GM06990 (cell line): ENCODE measurements at places on chromosomes 12 and 14.
A peak's percentile ranks its signal among the peaks of the same experiment; 100 is the strongest.

DNA sequence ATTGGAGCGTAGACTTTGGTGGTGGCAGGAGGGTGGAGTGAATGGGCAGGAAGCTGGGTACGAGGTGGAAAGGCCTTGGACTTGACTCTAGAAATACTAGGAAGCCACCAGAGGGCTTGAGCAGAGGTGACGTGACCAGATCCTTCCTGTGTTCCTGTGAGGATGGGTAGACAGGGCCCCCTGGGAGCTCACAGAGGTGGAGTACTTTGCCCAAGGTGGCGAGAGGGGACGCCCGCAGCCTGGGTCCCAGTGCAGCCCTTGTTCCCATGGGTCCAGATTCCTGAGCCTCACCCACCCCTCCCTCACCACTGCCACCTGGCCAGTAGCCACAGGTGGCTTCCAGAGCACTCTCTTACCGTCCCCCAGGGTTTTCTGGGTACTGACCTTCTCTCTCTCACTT is 89.8 kb downstream of the KIF26A start:
- no peak for DNase-seq

DNA sequence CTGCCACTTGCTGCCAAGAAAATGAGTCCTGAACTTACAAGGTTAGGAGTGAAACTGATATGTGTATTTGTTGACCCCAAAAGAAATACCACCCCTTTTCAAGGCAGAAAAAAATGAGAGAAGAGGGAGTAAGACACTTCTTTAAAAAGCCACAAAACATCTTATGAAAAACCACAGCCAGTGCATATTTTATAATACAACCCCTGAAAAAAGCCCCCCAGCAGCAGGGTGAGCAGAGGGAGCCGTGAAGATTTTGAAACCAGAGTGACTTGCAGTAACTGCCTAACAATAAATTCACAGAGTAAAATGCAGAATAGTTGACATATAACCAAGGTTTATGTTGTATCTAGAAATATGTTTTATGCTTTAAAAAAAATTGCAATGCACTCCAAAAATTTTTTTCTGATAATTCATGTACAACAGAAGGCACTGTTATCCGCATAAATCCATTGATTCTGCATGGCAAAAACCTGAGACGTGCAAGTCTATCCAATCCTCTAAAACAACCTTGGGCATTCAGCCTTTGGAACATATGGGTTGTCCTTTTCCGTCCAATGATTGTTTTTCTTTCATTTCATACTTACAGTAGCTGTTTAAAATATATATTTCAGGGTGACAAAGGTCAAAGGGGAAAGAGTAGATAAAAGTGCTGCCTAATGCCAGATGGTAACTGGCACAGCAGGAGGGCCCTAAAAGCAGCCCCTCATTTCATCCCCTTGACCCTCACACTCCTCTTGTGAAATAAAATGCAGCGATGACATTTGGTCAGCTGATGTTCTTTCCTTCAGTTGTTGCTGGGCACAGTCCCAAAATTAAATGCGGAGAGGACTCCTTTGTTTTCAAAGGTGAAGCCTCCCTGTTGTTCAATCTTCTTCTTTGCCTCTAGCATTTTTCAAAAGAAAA is 65.3 kb downstream of the IPO8 start:
- DNase-seq, result no peak

DNA sequence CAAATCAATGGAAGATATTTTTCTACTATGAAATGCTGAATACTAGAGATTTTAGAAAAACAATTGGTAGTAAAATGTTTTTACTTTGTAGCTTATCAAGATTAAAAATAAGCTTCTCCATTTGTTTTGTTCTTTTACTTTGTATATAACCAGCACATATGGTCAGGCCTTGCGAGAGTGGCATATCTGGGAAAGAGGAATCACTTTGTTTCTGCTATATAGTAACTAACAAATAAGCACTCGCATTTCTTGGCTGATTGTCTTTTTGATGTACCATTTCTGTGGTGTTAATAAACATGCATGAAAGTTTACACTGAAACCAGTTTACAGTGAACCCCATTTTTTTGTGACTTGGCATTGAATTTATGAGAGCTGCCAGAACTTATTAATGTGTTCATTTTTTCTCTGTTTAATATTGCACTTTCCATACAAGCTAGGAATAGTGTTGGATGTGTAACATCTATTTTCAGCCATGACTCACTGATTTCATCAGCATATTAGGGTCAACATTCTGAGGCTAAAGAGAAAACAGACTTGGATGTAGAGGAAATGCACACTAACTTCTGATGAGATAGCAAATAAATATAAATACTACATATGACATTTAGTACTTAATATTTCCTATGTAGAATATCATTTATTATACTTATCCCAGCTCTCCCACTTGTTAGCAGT is 635.5 kb downstream of the KCNH5 start:
- DNase-seq, result no peak

- peak; percentile 17 for DNase-seq
These were observed 411.0 kb upstream of the OR4E1 start for GRCh38 chr14:22084393-22085281.

- no peak for DNase-seq
These were observed 49.2 kb downstream of the FGD4 start for GRCh38 chr12:32448586-32448985.

- no peak for DNase-seq
These were observed 450 bp downstream of the DDN start for GRCh38 chr12:48998497-48999353.

DNA sequence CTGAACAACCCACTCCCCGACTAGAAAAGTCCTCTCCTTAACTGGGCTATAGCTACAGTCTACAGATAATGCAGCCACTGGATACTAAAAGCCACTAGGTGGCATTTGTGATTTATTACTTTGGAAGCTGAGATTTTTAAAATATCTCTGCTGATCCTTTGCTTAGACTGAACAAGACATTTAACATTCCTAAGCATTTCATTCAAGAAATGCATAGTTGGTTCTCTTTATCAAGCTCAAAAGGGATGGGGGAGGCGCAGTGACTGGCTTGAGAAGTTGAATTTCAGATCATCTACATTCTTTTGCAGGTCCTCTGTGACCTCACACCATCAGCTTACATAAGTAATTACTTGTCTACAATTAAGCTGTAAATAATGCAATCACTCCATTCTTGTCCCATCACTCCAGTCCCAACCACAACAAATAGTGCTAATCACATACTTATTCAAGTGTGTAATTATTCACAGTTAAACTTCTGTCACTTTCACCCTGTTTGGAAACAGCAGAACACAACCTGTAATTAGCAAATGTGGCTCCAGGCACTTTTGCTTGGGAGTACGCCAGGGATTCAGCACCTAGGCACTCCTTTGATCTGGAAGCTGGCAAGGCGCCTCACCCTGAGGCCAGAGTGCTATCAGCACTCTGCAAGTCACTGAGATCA is 203.6 kb downstream of the NOVA1 start:
- no peak for DNase-seq

DNA sequence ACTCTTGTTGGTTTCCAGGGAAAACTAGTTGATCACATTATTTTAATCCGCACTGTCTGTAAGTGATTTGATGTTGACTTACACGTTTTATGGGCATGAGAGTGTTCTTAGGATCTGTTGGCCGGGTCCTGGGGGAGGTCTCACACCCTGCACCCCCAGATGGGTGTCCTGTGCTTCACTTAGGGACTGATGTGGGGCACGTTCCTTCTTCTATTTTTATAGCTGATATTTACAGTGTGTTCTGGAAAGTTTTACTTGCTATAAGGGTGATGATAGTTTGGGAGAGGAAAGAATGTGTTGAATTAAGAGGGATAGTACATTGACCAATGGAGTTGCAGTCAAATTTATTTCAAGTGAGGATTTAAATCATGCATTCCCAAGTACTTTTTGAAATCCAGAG is 96.5 kb upstream of the DYNC1H1 start:
- DNase-seq, result no peak

DNA sequence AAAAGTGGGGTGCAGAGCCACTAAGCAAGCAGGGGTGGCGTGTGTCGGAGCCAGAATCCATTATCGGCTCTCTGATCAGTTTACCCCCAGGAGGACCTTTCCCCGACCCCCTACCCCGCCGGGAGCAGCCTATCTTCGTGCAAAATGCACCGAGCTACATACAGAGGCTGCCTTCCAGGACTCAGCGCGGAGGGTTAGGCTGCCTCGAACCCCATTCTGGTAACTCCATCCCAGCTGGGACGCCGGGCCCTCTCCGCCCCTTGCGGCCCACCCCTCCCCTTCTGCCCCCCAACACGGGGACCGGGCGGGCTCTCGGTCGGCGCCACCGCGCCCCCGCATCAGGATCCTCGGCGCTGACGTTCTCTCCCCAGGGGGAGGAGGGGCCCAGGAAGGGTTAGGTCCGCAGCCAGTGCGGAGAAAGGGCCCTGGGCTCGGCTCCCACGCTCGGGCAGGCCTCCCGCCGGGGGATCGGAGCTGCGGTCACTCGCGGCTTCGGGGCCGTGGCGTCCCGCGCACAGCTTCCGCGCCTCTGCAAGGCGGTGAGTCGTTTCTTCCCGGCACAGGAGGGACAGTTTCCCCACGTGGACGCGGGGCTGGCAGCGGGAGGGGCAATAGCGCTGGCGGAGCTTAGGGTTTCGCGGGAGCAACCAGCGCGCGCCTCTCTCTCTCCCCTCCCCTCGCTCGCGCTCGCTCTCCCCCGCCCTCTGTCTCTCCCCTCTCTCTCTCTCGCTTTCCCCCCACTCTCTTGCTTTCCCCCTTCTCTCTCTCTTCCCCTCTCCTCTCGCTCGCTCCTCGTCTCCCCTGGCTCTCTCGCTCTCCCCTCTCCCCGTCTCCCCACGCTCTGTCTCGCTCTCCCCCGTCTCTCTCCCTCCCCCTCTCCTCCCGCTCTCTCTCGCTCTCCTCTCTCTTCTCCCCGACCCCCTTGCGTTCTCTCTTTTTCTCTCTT is 12.5 kb upstream of the MAP3K9 start:
- peak; percentile 60 for DNase-seq

GRCh38 chr12:91985002-91985787 is 160.5 kb downstream of the BTG1 start:
- no peak for DNase-seq

DNA sequence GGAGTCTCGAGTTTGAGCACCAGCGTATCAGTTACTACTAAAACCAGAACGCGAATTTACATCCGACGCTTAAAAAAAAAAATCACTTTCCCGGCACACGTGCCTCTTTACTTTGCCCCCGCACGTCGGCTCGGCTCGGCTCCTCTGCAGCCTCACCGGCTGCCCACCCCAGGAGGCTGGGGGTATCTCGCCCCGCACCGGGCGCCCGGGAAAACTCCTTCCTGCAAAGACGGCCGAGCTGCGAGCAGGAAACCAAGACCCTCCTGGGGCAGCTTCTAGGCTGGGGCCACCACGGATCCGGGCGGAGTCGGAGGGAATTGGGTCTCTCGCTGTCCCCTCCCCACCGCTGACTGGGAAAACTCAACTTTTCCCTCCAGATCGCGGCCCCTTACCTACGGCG is 610 bp downstream of the VSIG10 start:
- DNase-seq, result no peak

DNA sequence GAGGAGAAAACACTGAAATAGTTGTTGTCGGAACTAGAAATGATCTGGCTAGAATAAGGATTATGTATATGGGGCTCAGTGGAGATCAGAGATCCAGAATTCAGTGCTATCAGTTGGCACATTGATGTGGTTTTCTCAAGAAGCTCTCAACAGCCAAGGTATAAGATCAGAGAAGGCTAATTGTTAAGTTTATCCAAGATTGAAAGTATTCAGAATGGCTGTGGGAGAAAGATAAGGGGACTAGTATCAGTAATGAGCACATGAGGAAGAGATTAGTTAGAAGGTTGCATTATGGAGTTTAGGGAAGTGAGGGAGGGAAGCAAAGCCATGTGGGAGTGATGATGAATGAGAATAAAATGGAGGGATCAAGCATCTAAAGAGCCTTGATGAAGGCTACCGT is 128.1 kb upstream of the MIS18BP1 start:
- no peak for DNase-seq

- DNase-seq, result no peak
These were observed 12.8 kb upstream of the WSB2 start for GRCh38 chr12:118073768-118074167.
